ENCODE measurements at places on chromosomes 1 and 21.

DNA sequence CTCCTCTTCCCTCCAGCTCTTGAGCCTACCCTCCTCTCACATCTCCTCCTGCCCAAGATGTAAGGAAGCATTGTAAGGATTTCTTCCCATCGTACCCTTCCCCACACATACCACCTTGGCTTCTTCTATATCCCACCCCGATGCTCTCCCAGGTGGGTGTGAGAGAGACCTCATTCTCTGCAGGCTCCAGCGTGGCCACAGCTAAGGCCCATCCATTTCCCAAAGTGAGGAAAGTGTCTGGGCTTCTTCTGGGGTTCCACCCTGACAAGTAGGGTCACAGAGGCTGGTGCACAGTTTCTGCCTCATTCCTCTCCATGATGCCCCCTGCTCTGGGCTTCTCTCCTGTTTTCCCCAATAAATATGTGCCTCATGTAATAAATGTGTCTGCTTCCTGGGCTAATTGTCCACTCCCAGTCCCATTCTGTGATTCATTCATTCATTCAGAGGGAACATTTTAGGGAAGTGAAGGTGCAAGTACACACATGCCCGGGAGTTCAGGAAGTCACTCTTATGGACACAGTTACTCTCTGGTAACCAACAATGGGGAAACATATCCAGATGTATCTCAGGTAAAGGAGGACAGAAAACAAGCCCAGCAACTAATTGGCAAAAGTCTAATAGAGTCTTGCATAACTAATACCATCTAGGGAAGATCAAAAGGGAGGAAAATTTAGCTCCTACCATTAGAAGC is 1.9 kb downstream of the SPRR4 start:
- DNase-seq: no peak

- DNase-seq: no peak
Observed at GRCh38 chr1:244989813-244990212, 125.5 kb upstream of the HNRNPU start.

GRCh38 chr1:164902491-164902890 is 343.5 kb downstream of the PBX1 start:
- no peak for DNase-seq

- DNase-seq: no peak
Observed at GRCh38 chr1:27154469-27154990, 395 bp downstream of the SLC9A1 start.

- no peak for DNase-seq
Observed at GRCh38 chr1:59972216-59972927, 45.8 kb upstream of the CYP2J2 start.

- DNase-seq: no peak
Observed at GRCh38 chr1:173392895-173393658, 84.1 kb upstream of the PRDX6 start.

DNA sequence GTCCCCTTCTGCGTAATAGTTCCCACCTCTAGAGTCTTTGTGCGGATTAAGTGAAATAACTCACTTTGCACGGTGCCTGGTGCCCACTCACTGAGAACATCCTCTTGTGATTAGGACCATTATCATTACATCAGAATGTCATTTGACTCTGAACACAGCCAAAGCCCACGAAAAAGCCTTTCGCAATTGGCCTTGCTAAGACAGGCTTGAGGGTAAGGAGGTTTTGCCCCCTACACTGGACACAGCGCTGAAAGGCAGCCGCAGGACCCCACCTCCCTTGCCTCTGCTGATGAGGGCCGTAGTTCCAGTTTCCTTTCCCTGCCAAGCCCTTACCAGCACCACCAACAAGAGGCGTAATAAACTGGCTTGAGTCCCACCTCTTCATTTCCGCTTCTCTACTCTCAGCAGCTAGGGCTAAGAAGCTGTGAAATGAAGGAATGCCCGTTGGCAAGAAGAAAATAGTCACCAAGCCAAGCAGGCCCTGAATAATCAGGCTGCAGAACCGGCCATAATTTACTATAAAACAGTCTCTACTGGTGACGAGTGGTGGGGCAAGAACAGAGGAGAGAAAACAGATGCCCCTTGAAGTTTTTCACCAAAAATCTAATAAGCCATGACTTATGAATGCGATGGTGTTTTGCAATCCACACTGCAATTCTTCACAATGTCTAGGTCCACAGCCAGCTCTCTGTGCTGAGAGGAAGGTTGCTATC is 53.1 kb downstream of the SH3GLB1 start:
- DNase-seq: no peak

DNA sequence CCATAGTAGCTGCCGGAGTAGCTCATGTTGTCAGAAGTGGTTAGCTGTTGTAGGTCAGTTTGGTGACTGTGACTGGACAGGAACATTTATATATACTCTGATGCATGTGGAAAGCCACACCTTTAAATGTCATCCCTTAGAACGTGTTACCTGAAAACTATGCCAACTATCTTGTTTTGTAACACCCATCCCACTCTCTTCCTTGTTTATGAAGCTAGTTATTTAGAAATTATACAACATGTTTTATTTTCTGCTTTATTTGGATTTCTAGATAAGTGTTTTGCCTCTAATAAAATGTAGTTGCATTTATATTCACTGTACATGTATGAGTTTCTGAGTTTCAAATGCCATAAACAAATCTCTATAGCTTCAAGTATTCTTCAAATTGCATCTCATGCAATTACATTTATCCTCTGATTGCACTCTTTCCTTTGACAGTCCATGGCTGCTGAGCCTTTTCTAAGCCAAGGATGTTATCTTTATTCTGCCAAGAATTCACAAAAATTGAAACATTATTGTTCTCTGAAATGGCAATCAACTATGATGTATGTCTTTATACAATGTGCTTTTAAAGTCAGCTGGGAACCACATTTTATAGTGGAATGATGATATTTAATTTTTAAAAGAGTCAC is at the start of gene KRTAP19-7:
TSS of gene KRTAP19-7 (minus strand) at position 51 of the 632 bp plus-strand sequence. CDS start at position 26, 25 bp downstream.
- DNase-seq: no peak

- no peak for DNase-seq
Observed at GRCh38 chr1:111227434-111227833, at the start of gene CHI3L2. Gene CHI3L2 (plus strand): TSS chr1:111227713. CDS start chr1:111227730, 17 bp downstream.

DNA sequence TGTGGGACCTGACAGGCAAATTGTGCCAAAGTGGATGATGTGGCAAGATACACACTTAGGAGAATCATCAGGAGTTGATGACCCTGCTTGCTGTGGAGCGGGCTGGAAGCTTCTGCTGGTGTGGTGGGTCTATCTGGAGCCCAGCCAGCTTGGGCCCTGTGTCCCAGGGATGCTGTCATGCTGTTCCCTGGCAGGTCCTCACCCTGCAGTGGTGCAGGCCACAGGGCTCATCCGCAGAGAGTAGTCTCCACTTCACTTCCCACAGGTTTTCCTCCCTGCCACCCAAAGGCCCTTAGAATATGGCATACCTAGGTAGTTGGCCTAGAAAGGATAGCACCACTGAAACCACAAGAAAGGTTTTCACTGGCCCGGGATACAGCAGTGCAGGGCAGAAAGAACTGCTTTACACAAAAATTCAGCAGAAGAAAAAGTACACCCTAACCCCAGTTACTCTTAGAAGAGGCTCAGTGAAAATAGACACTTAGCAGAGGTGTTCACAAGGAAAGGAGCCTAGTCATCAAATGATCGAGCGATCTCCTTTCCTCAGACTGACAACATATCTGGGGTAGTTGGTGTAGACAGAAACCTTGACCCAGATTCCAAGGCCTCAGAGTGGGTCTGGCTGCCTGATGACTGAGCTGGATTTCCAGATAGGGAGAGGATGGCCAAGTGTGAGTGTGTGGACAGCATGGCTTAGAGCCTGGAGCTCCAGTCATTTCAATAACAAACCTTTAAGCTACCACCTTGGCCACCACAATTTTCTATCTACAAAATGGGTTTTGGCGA is 1.3 kb upstream of the C1orf226 start:
- DNase-seq: no peak
